Endodermal cell (in vitro differentiated cells): ENCODE measurements at places on chromosomes 1 and 21. TPM values are rescaled to one million over a fixed set of nuclear protein-coding genes. Genes with fewer than 3 reads are reported as not detected.

DNA sequence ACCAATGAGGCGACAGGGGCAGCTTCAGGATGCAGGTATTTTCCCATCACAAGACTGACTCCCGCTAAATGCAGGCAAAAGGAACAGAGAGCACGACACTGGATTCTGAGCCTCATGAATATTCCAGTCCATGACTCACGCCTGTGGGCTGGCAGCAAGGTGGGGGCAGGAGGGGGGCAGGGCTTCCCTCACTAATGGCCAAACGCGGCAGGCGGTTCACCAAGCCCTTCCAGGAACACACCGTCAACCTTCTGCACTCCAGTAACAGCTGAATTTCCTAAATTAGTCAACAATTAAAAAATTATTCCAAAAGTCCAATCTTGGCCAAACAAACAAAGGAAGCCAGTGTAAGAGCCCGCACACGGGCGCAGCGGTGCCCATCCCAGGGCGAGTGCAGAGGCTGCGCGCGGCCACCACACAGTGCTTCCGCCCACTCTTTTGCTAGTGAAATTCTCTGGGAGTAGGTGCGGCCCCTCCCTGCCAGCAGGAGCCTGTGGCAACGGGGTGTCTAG, 12.5 kb upstream of the GPR153 start:
- H3K4me3 ChIP-seq, result no peak overlapping the region
- no peaks in the 10 kb centered on the region for H3K36me3 ChIP-seq
- no peaks in the 10 kb centered on the region for H3K27me3 ChIP-seq
- peaks cover 8% of the 10 kb centered on the region for H3K4me1 ChIP-seq
- peak; percentile 84 for DNase-seq

- no peak overlapping the region for H3K27ac ChIP-seq
- DNase-seq, result no peak
- no peaks in the 10 kb centered on the region for H3K27me3 ChIP-seq
- H3K4me3 ChIP-seq, result no peak overlapping the region
Observed at GRCh38 chr1:234256359-234256758, 116.9 kb upstream of the COA6 start.

DNA sequence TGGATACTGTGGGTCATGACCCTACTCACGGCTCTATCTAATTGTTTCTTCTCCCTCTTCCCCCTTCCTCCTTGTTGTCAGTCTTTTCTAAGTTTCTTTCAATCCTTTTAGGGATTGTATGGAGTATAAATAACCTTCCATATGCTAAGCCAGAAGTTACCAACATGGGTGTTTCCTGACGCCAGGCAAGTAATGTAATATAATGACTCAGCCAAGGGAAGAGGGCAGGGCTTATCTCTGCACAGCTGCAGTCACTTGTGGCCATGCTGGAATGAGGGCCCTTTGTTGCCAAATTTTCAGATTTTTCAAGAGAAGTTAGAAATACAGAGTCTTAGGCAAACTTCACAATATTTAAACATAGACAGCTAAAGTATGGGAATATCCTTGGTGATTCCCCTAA, 194.6 kb downstream of the ST6GALNAC3 start:
- no peaks in the 10 kb centered on the region for H3K27me3 ChIP-seq
- H3K4me3 ChIP-seq, result no peak overlapping the region
- DNase-seq, result no peak

- H3K36me3 ChIP-seq, result peaks cover 23% of the 10 kb centered on the region
- no peak overlapping the region for H3K4me3 ChIP-seq
Observed at GRCh38 chr1:42172381-42173133, 8.0 kb upstream of the GUCA2A start.

MARK1 gene
- total RNA-seq, result 5.3 to 10.0 TPM (median 8.8 TPM) in 3 replicates

CYP4X1 gene
- 6.6 and 8.8 TPM in 2 replicates for total RNA-seq

KRTAP11-1 gene
- total RNA-seq, result not detected in 3 replicates
